ENCODE measurements at places on chromosomes 4 and X. TPM values are rescaled to one million over a fixed set of nuclear protein-coding genes. Genes with fewer than 3 reads are reported as not detected.

- no peak for DNase-seq
Measured at GRCh38 chr4:20395160-20395773, 143.6 kb downstream of the SLIT2 start.

DNA sequence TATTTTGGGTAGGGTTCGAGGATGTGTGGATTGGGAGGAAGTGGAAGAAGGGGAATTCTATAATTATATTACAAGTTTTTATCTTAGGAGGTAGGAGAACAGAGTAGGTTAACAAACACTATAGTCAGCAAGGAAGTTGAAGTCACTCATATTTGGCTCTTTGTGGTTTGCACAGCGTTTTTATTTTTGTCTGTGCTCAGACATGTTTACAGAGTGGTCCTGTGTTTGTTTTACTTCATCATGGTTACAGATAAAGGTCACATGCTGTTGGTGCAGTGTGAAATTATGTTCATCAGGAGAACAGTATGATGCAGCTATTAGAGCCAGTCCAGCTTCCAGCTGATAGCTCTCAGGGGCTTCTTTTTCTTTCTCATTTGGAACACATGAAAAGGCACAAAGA, 299.9 kb upstream of the SFRP2 start:
- DNase-seq = no peak

DNA sequence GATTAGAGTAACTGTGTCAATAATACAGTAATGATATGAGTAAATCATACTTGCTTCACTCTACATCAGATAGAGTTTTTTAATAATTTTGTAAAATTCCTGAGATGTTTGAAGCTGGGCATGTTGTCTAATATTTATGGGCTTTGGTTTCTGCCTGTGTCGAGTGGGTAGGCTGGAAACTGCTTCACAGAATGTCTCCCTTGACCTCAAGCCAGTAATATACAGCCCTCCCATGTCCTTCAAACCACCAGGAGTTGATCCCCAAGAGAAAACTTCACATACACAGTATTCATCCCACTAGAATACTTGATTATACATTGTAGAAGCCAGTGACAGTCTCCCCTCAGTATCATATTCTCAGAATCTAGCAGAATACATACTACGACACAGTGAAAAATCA, 284.8 kb upstream of the TENM3 start:
- no peak for DNase-seq

Gene SHROOM3
- polyA plus RNA-seq = 33.8 TPM

Gene AIMP1
- polyA plus RNA-seq = 49.1 TPM

DNA sequence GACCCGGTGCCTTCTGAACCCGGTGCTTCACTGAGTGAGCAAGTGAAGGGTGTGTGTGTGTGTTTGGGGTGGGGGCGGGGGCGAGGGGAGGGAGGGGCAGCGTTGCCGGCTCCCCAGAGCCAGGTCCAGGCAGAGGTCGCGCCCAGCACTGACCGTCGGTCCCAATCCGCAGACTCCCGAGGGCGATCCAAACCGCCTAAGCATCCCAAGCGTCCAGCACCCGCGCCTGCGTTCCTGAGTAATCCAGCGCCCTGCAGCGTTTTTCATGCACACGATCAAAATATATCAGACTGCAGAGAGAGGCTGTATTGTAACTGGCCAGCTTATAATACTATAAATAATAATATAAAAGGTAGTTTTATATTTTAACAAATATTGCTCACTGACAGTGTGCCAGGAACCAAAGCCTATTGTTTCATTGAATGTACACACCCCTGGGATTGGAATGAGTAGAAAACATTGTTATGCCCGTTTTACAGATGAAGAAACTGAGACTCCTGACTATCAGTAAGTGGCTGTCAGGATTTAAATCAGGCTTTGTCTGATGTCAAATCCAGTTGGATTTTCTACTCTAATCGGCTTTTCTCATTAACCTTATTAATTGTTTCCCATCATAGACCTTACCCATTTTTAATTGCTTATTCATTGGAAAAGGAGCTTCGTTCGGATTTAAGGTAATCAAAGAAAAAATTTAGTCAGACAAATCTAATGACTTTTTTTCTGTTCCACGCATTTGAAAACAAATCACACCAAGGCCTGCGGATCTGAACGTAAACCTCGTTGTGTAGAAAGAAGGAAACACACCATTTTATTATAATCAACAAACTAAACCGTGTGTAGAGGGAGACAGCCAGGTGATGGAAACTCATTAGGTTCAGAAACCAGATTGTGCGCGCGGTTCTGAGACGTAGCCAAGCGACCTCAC, 4.0 kb upstream of the NKX3-2 start:
- DNase-seq = no peak

- DNase-seq = no peak
Measured at GRCh38 chrX:136170139-136170800, 22.9 kb downstream of the FHL1 start.

DNA sequence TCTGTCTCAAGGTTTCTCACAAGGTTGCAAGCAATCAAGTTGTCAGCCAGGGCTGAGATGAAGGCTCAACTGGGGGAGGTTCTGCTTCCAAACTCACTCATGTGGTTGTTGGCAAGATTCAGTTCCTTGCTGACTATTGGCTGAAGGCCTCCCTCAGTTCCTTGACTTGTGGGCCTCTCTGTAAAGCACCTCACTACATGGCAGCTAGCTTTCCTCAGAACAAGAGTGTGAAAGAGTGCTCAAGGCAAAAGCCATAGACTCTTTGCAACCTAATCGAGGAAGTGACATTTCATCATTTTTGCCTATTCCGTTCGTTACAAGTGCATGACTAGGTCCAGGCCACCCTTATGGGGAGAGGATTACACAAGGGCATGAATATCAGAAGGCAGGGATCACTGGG, 52.0 kb downstream of the CXorf58 start:
- DNase-seq = no peak

DNA sequence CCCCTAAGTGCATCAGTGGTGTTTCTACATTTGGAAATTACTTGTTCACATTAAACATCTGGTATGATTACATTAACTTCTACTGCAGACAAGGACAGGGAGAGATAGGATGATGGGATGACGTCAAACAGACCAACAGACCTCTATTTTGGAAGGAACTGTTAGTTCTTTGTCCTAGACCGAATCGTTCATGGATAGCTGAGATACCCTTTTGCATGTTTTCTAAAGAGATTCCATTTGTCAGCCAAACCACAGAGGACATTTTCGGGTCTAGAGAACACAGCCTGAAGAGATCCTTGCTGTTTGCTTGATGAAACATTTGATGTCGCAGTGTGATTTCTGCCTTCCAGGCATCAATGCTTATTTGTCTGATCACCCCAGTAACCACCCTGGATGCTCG, 27.7 kb downstream of the CHST7 start:
- DNase-seq = no peak

Gene UGT2B10
- polyA plus RNA-seq = 0.76 TPM

DNA sequence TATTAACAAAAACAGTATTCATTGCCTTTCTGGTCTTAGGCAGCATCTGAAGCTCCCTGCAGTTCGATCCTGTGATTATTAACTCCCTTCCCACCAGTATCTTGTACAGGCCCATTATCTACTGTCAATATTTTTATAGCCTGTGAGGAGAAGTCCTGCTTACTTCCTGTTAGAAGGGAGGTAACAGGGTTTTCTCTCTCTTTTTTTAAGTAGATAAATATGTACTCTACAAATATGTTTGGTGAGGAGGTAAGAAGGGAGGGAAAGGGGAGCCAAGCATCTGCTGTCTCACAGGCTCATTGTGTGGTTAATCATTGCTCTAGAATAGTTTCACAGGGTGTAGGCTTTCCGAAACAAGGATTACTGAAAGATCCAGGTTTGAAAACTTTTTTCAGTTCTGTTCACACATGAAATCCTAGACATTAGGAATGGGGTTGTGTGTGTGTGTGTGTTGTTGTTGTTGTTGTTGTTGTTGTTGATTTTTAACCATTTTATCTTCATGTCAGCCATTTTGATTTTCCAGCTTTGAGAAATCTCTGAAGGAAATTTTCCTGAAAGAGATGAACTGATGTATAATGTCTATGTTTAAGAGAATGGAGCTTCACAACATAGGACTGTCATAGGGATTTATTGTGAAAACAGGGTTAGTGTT, 14.2 kb downstream of the ATOH1 start:
- DNase-seq = no peak

- no peak for DNase-seq
Measured at GRCh38 chr4:164579270-164579942, 174.5 kb upstream of the SMIM31 start.

DNA sequence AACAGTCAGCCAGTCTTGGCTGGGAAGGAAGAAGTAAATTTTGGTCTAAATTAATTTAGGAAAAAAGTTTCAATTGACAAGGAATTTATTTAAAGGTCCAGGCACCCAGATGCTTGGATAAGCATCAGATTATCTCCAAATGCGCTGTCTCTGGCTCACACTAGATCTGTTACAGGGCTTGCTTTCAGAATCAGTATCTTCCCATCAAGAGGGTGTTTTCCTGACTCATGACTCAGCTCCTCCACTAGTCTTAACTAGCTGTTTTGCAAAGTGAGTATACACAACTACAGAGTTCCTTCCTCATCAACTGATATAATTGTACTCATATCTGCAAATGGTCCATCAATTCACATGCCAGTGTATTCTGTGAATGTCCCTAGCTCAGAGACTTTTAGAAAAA, 482.1 kb upstream of the CPEB2 start:
- no peak for DNase-seq

Gene KIAA1210
- polyA plus RNA-seq = 2.5 TPM

GRCh38 chrX:13029637-13029886, 14.9 kb downstream of the FAM9C start:
- no peak for DNase-seq

- no peak for DNase-seq
Measured at GRCh38 chrX:110671068-110671803, 124.4 kb downstream of the CHRDL1 start.

Gene CTAG2
- polyA plus RNA-seq = not detected
